Suppressor macrophage treated with lipopolysaccharide for 4 hours (primary cell): ENCODE measurements at places on chromosomes 12 and 14.

DNA sequence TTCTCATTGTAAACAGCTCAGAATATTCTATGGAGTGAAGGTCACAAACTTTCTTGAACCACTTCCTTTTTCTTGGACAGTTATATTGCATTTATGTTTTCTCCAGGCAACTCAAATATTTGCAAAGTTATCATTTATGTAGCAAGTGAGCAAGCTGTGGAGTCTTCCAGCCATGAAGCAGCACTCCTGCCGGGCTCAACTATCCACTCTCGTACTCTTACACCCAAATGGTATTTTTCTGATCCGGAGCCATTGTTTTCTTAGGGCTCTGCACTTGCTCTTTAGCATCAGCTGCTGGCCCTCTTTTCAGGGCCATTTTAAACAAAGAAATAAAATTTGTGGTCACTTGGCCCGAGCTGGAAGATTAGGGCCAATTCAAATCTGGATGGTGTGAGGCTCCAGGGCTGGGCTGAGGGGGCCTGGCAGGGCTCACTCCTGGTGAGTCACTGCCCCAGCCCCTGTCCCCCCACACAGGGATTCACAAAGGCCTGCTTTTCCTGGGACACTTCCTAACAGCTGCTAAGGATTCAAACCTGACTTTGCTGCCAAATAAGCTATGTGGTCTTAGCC lies 19.7 kb downstream of the SYNE3 start:
- DNase-seq = peak; percentile 28

DNA sequence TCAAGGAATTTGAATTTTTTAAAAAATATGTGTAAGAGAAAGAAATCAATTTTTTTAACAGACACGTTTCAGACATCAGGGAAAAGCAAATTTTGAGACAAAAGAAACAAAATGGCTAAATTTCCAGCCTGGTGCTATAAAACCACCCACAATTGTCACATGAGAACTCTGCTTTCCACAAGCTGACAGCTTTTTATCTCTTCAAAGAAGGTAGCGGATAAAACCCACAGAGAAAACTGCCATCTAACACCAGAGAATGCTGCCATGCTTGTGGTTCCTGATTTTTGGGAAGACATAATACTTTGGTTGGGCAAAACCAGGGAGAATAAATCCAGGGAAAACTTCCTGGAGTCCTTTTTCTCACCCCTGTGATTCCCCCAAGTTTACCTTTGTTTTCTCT lies 10.3 kb upstream of the ITPR2 start:
- DNase-seq = no peak

DNA sequence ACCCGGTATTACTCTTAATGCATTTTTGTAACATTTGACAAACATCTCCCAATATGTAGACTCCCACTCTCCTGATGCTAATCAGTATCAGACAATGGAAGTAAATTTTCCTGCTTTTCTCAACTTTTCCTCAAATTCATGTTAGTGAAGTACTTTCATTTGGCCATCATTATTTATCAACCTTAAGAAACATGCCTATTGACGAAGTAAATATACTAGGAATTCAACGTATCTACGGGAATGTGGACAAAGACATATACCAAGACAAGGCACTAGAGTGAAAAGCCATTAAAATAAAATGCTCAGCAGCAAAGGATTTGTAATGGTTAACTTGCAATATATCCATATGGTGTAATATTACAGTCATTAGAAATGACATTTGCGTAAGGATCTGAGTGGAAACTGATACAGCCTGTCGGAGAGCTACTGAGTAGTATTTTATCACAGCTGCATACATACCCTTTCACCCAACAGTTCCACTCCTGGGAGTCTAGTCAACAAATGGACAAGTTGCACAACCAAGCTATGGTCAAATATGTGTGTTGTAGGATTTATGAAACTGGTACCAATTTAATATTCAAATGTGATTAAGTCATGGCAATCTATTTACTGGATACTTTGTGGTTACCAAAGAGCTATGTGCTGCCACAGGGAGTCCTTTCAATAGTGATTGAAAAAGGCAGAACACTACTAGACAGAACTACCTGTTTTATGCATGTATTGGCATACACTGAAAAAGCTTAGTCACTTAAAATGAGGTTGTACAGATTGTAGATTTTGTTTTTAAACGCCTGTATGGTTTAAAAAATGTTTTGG lies 26.5 kb downstream of the NUDT4 start:
- no peak for DNase-seq

DNA sequence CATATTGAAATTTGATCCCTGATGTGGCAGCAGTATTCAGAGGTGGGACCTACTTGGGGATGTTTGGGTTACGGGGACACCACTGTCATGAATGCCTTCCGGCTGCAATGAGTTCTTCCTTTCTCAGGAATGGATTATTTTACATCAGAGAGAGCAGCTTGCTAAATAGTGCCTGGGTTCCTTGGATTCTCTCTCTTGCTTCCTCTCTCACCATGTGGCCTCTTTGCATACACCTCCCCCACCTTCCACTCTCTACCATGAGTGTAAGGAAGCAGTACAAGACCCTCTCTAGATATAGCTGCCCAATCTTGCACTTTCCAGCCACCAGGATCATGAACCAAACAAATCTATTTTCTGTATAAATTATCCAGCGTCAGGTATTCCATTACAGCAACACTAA lies 15.4 kb upstream of the SCAF11 start:
- no peak for DNase-seq

DNA sequence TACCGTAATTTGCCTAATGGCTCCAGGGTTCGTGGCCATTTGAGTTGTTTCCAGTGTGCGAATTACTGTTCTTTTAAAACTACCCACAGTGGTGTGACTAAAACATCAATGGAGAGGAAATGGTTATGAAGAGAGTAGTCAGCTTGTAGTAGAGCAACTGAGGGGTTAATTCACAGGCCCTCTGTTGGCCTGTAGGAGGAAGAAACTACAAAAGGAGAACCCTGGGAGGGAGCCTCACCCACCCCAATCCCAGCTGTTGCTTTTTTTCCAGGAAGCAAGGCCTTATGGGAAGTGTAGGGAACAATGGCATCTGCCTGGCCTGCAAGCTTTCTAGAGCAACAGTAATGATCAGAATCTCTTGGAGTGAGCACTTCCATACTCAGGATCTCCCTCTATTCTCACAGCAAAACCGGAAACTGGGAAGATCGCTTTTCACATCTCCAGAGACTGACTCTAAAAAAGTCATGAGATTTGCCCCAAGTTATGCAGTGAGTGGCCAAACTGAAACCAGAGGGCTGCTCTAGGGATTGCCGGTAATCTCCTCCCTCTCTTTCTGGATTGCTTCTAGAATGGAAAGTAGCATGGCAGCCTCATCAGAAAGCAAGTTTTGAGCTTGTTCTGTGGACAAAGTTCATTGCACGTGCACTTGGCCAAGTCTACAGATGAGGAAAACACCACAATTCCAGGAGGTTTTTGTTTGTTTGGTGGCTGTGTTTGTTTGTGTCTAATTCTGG lies 125.3 kb upstream of the PWP1 start:
- no peak for DNase-seq

DNA sequence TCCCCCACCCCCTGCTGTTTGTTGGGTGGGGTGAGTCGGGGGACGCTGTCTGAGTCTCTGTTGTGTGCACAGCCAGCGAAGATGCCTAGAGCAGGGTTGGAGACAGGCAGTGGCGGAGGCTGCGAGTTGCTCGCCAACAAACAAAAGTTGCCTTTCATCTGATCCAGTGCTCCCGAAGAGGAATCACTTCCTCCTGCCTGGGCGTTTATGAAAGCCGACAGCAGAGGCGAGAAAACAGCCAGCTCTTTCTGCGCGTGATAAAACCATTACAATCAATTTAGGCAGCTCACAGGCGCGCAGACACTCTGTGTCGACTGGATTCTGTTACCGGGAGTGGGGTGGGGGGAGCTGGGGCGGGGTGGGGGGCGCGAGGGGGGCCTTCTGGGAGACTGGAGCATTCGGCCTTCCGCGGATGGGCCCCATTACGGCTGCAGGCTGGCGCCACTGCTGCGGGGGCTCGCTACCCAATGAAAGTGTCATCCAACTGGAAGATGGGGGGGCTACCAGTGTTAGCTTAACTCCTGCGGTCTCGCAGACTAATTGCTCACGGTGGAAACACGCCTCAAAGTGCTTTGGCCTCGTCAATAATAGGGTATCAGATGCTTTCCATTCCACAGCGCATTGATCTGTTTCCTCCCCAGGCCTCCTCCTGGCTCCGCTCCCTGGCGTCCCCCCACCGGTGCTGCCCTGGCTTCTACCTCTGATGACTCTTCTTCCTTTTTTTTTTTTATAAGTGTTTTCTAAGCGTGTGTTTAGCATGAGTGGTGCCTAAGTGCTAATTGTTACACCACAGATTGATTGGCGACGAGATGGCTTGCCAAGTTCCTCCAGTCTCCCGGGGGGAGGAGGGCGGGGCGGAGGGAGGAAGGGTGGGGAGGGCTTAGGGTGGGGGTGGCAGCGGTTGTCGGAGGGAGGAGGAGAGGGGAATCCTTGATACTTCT lies 678.4 kb downstream of the MED13L start:
- DNase-seq = no peak

- DNase-seq = no peak
These were observed 88.6 kb downstream of the AEBP2 start for GRCh38 chr12:19527866-19528265.

GRCh38 chr12:69948851-69949250 lies 123.8 kb downstream of the MYRFL start:
- DNase-seq = no peak

- DNase-seq = no peak
These were observed 74.2 kb upstream of the C14orf180 start for GRCh38 chr14:104505085-104506074.

GRCh38 chr12:130041983-130042812 lies 120.1 kb upstream of the FZD10 start:
- peak; percentile 32 for DNase-seq

GRCh38 chr12:11085419-11085818 lies 6.7 kb downstream of the TAS2R43 start:
- peak; percentile 70 for DNase-seq

DNA sequence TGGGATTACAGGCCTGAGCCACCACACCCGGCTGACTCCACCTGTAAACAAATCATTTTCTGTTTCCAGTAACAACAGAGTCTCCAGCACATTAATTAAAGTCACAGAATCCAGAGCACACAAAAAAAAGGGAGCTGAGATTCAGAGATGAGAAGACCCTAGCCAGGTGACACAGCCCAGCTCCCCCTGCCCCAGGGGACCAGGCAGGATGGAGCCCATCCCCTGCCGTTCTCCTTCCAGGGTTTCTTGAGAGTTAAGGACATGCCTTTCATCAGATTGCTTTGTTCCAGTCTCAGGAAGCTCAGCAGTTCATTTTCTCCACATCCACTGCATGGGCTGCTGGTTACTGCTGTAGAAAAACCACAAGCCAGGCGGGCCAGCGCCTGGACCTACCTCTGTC lies 81.2 kb downstream of the RIMBP2 start:
- DNase-seq = no peak

DNA sequence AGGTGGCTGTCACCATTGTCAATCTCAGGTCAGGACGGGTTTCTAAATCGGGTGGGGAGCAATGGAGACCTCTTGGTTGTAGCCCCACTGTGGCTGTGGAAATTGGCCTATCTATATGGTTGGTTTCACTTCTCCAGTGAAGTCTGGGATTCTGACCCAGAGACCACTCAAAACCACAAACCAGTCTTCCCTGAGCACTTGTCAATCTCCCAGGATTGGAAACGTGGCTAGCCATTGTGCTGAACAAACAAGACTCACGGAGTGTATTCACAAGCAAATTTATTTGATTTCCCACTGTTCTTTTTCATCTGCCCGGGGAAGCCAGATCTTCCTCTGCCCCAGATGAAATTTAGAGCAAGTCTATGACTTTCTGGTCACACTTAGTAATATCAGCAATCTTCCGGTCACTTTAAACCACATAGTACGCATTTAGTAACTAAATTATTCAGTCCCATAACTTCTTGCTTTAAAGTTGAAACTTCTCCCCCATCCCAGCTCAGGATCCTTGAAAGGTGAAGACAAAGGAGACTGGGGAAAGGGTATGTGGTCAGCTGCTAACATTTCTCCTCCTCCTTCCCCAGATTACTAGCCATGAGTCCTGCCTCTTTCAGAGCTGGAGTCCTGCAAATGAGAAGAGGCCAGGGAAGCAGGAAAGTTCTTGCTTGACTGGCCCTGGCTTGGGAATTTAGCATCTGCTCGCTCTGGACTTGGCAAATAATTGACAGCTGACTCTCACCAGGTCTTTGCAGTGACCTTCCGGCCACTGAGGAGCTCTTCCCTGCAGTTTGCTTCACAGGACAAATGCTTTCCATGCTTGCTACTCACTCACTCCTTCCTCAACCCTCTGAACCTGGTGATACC lies 123.2 kb upstream of the MAX start:
- no peak for DNase-seq

GRCh38 chr14:45194964-45195363 lies 58.0 kb downstream of the MIS18BP1 start:
- peak; percentile 4 for DNase-seq

- DNase-seq = peak; percentile 46
These were observed 134.2 kb downstream of the SMOC1 start for GRCh38 chr14:70013271-70013873.

DNA sequence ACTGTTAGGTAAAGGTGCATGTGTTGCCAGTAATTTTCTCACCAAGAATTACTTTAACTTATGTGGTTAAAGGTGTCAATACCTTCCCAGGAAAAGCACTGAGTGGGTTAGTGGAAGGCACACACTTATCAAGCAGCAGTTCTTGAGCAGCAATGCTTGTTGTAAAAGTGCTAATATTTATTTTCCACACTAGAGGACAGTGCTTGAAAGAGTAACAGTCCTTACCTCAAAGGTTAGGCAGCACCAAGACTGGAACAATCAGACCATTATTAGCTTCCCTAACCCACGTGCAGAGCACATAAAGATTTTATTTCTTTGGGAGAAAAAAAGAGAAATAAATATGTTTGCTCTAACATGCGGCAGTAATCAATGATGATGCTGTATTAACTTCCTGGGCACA lies 48.8 kb upstream of the KRR1 start:
- no peak for DNase-seq

DNA sequence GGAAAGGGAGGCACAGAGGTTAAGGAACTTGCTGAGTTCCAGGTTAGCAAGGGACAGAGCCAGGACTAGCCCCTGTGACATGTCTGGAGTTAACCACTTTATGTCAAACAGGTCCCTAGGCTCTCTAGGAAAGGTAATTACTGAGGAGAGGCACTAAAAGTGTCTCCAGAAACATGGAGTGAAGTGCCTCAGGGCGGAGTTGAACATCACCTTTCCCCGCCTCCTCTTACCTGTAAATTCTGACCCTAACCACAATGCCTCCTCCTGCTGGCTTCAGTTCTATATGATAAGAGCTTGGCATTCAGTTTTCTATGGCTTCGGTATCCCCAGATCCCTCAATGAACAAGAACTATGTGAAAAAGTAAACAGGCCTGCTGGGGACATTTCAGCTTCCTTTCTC lies 18.1 kb downstream of the RPH3A start:
- DNase-seq = no peak

DNA sequence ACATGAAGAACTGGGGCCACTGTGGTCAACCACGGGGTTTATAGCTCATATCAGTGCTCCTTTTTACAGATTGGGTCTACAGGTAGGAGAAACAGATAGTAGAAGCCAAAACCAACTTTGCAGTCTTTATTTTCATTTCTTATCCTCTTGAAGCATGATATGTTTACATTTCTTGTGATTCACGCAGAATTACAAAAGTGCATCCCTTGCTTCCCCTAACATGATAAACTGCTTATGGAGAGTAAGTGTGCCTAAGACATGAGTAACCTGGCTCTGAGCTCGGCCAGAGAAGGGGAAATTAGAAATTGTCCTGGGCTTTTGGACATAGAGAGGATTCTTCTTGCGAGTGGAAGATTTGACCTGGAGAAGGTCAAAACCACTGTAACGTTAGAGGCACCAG lies 18.4 kb downstream of the PWP1 start:
- DNase-seq = no peak

- DNase-seq = no peak
These were observed 14.4 kb downstream of the ISCU start for GRCh38 chr12:108576660-108577234.
